ENCODE measurements at places on chromosomes 12 and 14. TPM values are rescaled to one million over a fixed set of nuclear protein-coding genes. Genes with fewer than 3 reads are reported as not detected.

PPP2R5E gene
- total RNA-seq, result 7.2 TPM

LGR5 gene
- total RNA-seq, result not detected

DIP2B gene
- 16.4 TPM for total RNA-seq

OTOGL gene
- not detected for total RNA-seq

SLC25A21 gene
- total RNA-seq, result 0.82 TPM

GOLGA5 gene
- 16.0 TPM for total RNA-seq

MYO1H gene
- total RNA-seq, result not detected

BHLHE41 gene
- total RNA-seq, result 1.6 TPM

FAM181A gene
- total RNA-seq, result not detected

AHNAK2 gene
- 12.6 TPM for total RNA-seq

LRFN5 gene
- 0.04 TPM for total RNA-seq

SLCO1B1 gene
- total RNA-seq, result not detected

ALDH1L2 gene
- 18.5 TPM for total RNA-seq

RILPL1 gene
- 20.0 TPM for total RNA-seq

DNAJC22 gene
- 14.7 TPM for total RNA-seq

PYGL gene
- total RNA-seq, result 154 TPM

SLC8A3 gene
- total RNA-seq, result not detected

TM9SF1 gene
- 37.9 TPM for total RNA-seq

KRT78 gene
- total RNA-seq, result not detected

LRRC9 gene
- not detected for total RNA-seq

ANKRD33 gene
- total RNA-seq, result not detected

NXPH4 gene
- 5.1 TPM for total RNA-seq

LMNTD1 gene
- 0.30 TPM for total RNA-seq

TBK1 gene
- 23.6 TPM for total RNA-seq

GSG1 gene
- not detected for total RNA-seq

NCAPD2 gene
- 185 TPM for total RNA-seq

TPH2 gene
- not detected for total RNA-seq

CLEC9A gene
- total RNA-seq, result not detected

ESPL1 gene
- total RNA-seq, result 33.5 TPM

HCAR3 gene
- not detected for total RNA-seq

OR4E2 gene
- total RNA-seq, result not detected

TAS2R31 gene
- total RNA-seq, result 1.1 TPM

GYS2 gene
- not detected for total RNA-seq

CCDC177 gene
- total RNA-seq, result not detected

CLEC2A gene
- total RNA-seq, result not detected

BTBD6 gene
- total RNA-seq, result 32.9 TPM

KIAA0586 gene
- 21.6 TPM for total RNA-seq

KCTD10 gene
- 32.5 TPM for total RNA-seq

TMEM63C gene
- total RNA-seq, result 0.21 TPM

CD163 gene
- not detected for total RNA-seq

CMKLR1 gene
- total RNA-seq, result 0.23 TPM

DPY19L2 gene
- 1.3 TPM for total RNA-seq

FICD gene
- total RNA-seq, result 5.0 TPM

TOX4 gene
- 18.4 TPM for total RNA-seq

CLEC6A gene
- not detected for total RNA-seq

FIGNL2 gene
- total RNA-seq, result not detected

Data from A375 (cell line).